ENCODE measurements at places on chromosomes 7 and 10.
A peak's percentile ranks its signal among the peaks of the same experiment; 100 is the strongest.

DNA sequence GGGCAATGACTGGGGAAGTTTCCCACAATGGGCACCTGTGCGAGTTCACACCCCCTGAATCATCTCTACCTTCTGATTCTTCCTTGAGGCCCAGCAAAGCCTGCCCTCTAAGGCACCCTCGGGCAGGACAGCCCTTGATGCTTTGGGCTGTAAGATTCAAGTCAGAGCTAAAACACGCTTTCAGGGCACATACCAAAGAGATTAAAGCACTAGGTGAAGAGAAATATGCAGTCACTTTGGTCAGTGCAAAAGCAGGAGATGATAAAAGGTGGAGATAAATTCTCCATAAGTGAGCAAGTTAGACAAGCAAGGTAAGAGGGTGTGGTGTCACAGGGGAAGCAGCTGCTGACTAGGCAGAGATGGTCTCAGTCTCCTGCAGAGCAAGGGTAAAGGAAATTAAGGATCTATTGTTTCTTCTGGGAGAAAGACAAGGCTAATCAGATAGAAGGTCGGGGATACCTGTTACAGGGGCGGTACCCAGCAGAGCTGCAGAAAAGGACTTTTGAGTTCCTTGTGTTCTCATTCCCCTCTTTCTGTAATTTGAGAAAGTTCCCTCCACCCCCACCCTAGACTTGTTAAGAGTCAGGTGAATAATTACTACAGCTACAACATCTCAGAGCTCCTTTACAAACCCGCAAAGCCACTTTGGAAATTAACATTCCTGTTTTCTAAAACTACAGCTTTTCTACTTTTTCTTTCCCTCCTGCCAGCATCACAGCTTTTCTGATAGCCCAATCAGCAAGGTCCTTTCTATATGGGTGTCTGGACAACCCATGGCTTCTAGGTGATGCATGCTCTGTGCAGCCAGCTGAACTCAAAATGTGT, 26.4 kb downstream of the PDLIM1 start:
- DNase-seq = no peak

GRCh38 chr7:99831595-99831994, 3.8 kb downstream of the CYP3A43 start:
- DNase-seq = no peak

- no peak for DNase-seq
Measured at GRCh38 chr10:75100764-75101291, 10.6 kb upstream of the SAMD8 start.

DNA sequence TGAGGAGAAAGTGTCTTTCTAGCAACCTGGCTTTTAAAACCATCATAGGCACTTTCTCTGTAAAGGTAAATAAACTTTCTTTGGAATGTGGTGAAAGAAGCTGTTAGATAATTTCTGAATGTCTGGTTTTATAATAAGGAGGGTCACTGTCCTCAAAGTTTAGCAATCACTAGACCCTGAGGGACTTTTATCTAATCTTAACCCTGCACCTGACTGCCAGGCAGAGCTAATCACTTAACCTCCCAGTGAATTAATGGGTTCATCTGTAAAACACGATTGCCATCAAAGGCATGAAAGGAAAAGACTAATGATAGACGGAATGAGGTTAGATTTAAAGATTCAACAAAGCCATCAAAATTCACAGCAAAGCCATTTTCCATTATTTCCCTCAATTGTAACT, 553.8 kb downstream of the GRM8 start:
- no peak for DNase-seq

- DNase-seq = no peak
Measured at GRCh38 chr10:102150970-102151773, 1.0 kb upstream of the NOLC1 start.

GRCh38 chr7:150385302-150385723, 6.2 kb downstream of the ZNF775 start:
- DNase-seq = no peak

DNA sequence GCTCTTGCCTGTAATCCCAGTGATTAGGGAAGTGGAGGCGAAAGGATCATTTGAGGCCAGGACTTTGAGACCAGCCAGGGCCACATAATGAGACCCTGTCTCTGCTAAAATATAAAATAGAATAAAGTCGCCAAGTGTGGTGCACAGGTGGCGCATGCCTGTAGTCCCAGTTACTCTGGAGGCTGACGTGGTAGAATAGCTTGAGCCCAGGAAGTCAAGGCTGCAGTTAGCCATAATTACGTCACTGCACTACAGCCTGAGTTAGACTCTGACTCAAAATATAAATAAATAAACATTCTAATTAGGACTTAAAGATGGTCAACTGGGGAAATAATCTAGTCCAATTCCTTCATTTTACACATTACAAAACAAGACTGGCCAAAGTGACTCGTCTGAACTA, 768 bp downstream of the CHCHD2 start:
- DNase-seq = no peak

DNA sequence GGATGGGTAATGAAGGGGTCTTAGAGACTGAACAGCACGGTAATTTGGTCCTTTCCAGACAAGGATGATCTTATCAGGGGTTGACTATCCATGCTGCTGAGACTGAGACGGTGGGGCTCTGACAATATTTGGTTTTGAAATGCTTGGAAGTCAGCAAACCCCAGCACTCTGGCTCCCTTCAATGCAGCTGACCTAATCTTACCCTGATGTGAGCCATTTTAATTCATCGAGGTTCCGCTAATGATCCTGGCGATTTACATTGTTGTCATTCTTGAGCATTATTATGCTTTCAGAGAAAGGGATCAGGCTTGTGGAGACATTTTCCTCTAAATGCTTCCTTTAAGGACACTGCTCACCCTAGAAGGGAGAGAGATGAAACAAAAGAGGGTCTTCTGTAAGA, 114.6 kb upstream of the BMPER start:
- no peak for DNase-seq

GRCh38 chr10:7480742-7481367, 70.0 kb upstream of the SFMBT2 start:
- no peak for DNase-seq

DNA sequence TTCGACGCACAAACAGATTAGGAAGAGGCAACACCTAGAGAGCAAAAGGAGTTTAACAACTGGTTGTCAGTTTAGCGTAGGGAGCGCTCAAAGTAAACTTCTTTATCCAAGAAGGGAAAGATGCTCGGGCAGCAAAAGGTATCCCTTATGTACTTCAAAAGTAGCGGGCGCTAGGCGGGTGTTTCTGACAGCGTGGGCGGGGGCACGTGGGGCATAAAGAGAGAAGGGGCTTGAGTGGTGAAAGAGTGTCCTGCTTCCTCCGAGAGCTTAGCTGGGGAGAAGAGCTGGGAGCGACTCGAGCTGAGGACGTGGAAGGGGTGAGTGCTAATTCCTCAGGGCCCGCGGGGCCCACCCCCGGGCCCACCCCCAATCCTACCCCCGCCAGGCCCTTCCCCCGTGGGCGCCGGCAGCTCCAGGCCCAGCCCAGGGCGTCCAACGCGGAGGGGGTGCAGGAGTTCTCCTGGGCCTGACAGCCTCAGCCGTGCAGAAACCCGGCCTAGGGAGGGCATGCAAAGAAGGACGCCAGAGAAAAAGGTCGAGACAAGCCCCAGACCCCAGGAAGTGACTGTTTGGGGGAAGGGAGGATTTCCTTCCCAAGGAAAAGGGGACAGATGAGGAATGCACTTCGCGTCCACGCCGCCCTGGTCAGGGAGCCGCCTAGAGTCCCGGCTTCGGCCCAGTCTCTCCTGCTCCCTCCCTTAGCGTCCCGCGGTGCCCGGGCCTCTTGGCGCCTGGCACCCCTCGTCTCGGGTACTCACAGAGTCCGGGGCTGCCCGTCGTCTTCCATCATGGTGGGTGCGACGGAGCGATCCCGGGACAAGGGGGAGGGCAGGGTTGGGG, 868 bp downstream of the TIAL1 start:
- peak; percentile 65 for DNase-seq

GRCh38 chr10:132229834-132230556, 43.2 kb downstream of the DPYSL4 start:
- DNase-seq = no peak

GRCh38 chr7:48481235-48481634, 310.0 kb downstream of the ABCA13 start:
- DNase-seq = no peak

GRCh38 chr10:88875081-88875480, 5.0 kb upstream of the STAMBPL1 start:
- DNase-seq = no peak

DNA sequence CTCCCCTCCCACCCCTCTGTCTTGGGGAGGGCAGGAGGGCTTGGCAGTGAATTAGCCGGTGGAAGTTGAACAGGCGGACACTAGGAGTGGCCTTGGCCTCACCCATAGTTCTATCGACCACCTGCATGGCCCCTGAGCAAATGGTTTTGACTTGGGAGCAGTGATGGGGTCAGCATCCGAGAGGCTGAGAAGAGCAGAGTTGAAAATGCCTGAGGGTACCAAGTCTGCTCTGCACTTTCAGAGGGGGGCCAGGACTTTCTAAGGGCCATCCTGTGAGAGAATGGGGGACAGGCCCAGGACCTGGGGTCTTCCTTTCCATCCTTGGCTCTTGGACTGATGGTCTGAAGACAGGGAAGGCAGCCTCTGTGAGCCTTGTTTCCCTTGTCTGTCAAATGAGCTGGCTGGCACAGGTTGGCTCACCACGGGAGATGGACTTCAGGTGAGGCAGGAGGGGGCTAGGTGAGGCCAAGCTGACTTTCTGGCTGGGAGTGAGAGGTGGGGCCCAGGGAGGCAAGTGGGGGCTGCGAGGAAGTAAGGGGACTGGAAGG, 29.4 kb downstream of the CDH23 start:
- no peak for DNase-seq

GRCh38 chr7:142250705-142251104, 7.2 kb downstream of the PRSS58 start:
- no peak for DNase-seq

- DNase-seq = no peak
Measured at GRCh38 chr7:77416621-77417371, 647 bp upstream of the GSAP start.

GRCh38 chr7:135661311-135662122, 797 bp upstream of the STMP1 start:
- no peak for DNase-seq

- DNase-seq = no peak
Measured at GRCh38 chr7:40909346-40909980, 774.7 kb downstream of the SUGCT start.

- DNase-seq = no peak
Measured at GRCh38 chr7:141991140-141991539, 4.5 kb upstream of the MGAM start.

- DNase-seq = no peak
Measured at GRCh38 chr7:5477723-5478531, 54.3 kb upstream of the TNRC18 start.

- DNase-seq = no peak
Measured at GRCh38 chr10:110803830-110804338, 67.8 kb upstream of the PDCD4 start.

- no peak for DNase-seq
Measured at GRCh38 chr10:5527332-5528200, 2.8 kb downstream of the CALML3 start.

DNA sequence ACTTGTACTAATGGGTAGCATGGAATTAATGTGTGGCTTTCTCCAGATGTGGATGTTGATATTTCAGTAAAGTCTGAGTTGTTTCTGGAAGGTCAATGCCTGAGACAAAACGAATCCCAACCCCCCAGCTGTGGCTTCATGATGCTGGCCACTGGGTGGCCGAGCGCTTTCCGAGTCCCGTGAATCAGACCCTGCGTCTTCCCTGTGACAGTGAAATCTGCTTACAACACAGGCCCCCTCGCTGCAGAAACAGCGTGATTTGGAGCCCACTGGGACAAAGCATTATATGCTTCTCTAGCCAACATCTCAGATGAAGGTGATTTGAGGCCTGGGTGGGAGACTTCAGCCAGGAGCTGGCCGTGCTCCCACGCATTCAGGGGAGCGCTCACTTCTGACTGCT, 124.7 kb downstream of the WDR37 start:
- no peak for DNase-seq

GRCh38 chr10:110013630-110014293, 6.0 kb downstream of the ADD3 start:
- DNase-seq = peak; percentile 14

DNA sequence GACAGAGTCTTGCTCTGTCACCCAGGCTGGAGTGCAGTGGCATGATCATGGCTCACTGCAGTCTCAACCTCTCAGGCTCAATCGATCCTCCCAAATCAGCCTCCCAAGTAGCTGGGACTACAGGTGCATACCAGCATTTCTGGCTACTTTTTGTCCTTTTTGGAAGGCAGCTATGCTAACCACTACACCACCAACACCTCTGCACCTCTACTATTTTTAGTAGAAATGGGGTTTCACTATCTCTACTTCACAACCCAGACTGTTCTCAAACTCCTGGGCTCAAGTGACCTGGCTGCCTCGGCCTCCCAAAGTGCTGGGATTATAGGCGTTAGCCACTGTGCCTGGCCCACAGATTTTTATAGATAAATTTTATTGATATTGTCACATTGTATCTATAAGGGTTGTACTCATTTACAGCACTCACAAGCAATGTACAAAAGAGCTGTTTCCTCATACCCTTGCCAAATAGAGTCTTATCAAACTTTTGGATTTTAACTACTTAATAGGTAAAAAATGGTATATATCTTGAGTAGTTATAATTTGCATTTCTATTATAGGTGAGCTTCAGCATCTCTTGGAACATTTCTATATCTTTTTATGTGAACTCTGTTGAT, 23.7 kb downstream of the PRR15 start:
- no peak for DNase-seq

DNA sequence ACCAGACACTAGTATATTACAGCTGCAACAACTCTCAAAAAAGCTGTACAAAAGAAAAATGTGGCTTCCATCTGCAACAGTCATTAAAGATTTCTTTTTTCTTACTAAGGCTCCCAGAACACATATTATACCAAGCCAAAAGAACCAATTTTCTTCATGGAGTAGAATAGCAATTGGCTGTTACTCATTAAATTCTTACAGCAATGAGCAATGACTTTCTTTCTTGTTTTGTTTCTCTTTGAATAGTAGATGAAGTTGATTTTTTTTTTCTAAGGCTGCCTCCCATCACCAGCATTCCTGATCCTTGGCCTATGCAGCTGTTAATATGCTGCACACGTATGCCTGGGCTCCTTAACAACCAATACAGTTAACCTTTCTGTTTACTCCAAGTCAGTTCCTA, 36.6 kb upstream of the SPOCK2 start:
- DNase-seq = no peak

- DNase-seq = no peak
Measured at GRCh38 chr7:118183428-118183785, 557 bp upstream of the LSM8 start.

- no peak for DNase-seq
Measured at GRCh38 chr10:108424656-108425055, 1260.2 kb upstream of the SORCS1 start.

DNA sequence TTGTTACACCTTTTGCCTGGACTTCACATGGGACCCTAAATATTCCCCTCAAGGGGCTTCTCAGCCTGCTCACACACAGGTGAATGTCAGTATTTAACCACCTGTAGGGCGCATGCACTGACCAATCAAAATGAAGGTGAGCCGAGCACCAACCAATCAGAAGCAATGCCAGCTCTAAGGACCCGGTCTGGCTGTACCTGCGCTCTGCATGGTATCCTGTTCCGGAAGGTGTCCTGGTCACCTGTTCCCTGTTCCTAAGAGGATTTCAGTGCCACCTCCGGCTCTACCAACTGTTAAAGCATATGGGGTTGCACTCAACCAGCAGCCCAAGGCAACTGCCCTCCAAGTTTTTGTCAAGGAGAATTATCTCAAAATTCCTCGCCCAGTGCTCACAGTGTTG, 18.4 kb upstream of the CALN1 start:
- no peak for DNase-seq

GRCh38 chr7:72292794-72293193, 119.3 kb downstream of the CALN1 start:
- DNase-seq = no peak

- DNase-seq = no peak
Measured at GRCh38 chr10:1240341-1240775, 184.2 kb downstream of the WDR37 start.

GRCh38 chr7:157679607-157680006, 342.8 kb downstream of the DNAJB6 start:
- DNase-seq = no peak
